Panc1 (cell line): ENCODE measurements at places on chromosomes 3 and 15.

DNA sequence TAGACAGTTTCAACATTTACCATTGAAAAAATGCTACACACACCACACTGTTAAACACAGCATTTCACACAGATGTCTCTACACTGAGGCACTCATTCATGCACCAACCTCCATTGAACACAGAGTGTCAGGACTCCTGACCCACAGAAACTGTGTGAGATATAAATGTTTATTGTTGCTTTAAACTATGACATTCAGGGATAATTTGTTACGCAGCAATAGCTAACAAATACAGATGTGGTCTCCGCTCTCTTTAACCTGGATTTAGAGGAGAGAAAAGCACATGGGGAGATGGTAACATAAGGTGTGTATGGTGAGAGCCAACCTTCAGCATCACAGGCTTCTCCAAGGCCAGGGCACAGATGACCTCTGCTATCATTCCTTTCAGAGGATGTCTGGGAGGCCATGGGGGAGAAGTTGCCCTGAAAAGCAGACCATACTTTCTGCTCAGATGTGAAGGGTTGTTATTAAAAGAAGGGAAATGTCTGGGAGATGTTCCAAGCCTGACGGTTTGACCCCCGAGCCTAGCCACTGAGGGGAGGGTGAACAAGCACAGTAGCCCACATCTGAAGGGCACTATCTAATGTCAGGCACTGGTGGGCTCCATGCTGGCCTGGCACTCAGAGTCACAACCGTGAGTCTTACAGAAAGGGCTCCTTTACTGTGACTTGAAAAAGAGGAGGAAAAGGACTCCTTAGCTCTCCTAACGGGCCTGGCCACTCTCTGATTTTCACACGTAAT lies 284.5 kb upstream of the TLE3 start:
- DNase-seq = no peak

DNA sequence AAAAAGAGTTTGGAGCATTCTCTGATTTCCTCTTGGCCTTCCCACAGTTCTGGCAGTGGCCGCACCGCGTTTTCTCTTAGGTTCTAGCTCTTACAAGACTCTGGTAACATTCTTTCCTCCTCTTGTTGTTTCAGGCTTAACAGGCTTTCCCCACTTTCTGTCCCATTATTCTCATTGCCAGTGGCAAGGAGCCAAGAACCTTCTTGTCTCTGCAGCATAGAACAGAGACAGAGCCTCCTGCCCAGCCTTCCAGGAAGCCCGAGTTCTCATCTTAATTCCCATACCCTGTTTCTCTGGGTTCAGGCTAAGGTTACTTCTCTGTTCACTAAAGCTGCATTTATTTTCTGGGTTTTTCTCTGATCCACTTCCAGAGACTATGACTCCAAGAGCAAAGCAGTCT lies 61.1 kb downstream of the DUT start:
- no peak for DNase-seq

DNA sequence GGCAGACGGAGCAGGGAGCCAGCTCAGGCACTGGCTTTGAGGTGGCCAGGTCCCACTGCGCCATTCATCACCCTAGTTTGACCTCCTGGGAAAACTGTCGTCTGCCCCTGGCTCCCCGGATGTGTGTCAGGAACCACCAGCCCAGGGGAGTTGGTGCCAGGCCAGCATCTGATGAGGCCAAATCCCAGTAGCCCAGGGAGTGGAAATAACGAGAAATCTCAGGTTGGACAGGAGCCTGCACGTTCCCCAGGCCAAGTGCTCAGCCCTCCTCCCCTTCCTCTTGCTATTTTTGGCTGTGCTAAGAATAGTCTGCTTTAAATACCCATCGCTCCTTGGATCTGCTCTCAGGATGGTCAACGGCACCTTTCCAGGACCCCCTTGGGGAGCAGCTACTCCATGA lies 93.1 kb upstream of the RPL32 start:
- no peak for DNase-seq

- DNase-seq = no peak
These were observed 468.8 kb upstream of the GRM7 start for GRCh38 chr3:6392123-6392522.

GRCh38 chr15:84982301-84982920 lies 755 bp downstream of the PDE8A start:
- DNase-seq = no peak

DNA sequence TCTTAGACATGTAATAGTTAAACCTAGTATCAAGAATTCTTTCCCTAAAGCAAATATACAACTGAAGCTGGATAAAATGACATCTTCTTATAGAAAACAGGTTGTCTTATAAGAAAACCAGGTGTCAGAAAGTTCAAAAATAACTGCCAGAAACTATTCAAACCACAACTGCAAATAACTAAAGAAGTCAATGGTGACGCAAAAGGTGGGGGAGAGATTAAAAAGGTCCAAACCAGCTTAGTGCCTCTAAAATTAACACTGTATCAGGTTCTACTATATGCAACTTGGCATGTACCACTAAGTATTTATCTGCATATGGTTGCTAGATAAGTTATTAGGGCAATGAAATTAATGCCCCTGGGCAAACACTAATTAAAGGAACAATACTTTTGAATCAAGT lies 136.8 kb downstream of the TBL1XR1 start:
- no peak for DNase-seq

GRCh38 chr15:58611731-58612676 lies 137.5 kb downstream of the ADAM10 start:
- no peak for DNase-seq

GRCh38 chr3:69033470-69033869 lies 18.7 kb downstream of the TMF1 start:
- DNase-seq = peak; percentile 64

DNA sequence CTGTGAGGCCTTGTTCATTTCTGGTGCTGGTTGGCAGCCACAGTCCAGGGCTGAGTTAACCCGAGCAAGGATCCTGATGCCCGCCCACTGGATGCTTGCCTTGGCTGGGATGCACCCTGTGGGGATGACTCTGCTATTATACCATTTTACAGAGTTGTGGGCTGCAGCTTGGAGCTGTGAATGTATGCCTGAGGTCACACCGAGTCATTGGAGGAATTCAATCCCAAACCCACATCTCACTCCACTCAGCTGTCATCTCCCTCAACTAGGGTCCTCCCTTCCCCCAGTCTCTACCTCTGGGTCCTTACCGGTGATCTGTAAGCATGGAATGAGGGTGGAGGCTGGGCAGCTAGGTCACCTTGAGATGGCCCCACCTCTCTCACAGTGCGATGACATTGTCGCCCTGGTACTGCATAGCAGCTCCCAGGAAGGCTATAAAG lies 22.1 kb downstream of the MAPKAPK3 start:
- DNase-seq = no peak

GRCh38 chr3:127669541-127670228 lies 3.1 kb upstream of the ABTB1 start:
- no peak for DNase-seq

GRCh38 chr3:159911664-159912037 lies 77.0 kb upstream of the IL12A start:
- DNase-seq = no peak

DNA sequence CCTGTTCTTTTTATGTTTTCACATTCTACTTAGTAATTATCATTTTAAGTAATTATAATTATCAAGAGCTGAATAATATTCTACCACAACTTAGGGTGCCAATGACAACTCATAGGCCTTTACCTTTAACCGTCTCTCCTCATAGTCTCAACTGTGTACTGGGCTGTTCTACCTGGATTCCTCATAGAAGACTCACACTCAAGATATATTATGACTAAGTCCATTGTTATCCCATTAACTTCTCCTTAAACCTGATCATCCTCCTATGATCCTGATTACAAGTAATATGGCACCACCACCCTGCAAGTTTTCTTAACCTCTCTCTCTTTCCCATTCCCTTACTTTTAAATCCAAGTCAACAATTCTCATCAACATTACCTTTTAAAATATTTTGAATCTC lies 285.9 kb upstream of the VEPH1 start:
- no peak for DNase-seq

DNA sequence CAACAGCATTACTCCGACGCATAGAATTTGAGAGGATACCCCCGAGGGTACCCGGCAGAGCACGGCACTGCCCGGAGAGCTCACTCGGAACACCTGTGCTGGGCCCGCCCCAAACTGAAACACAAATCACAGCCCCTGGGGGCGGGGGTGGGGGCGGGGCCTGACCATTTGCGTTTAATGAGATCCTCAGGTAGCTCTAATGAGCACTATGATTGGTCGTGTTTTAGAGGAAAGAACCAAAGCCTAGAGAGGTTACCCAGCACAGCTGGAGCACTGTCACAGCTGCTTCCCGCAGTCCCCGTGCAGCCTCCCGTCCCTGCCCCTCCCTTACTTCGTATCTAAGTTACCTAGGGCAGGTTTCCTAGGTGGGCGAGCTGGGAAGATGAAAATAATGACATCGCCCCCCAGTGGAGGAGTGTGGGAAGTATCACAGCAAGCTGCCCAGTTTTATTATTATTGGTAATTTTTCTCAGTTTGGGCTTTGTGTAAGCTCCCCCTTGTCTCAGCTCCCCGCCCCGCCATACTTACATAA lies 187.1 kb downstream of the PDE8A start:
- DNase-seq = no peak

DNA sequence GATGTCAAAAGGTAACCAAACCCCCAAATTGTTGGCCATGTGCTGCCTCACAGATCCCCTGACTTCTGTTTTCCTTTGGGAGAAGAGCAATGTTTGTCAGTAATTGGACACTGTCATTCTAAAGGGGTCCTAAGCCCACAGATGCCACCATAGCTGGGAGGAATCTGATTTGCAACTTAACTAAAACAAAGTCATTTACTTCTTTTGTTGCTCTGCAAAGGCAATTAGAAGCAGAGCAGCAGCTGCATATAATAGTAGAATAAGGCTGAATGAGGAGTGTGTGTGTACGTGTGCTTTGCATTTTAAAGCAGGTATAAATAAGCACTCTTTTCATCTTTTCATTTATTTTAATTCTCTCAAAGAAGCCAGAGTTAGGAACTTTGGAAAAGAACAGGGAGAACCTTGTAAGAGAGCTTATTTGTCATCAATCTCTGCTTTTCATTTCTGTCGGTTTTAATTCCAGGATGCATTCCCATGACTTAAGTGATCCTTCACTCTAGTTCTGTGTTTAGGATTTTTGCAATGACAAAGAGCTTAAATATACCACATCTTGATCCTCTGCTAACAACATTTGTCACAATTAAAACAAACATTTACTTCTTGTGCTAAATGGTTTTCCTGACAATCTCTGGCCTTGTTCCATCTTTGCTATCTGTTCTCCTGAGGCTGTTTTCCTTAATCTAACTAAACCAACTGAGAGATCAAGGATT lies 530.2 kb upstream of the CBLB start:
- DNase-seq = no peak

GRCh38 chr15:28921336-28921735 lies 35.6 kb downstream of the APBA2 start:
- DNase-seq = no peak

GRCh38 chr3:141039589-141039988 lies 11.6 kb upstream of the SPSB4 start:
- no peak for DNase-seq

- no peak for DNase-seq
These were observed 110.0 kb downstream of the RAB11A start for GRCh38 chr15:65979316-65979715.

GRCh38 chr3:151109286-151109800 lies 23.9 kb downstream of the MED12L start:
- no peak for DNase-seq

- no peak for DNase-seq
These were observed 61.9 kb downstream of the NSMCE3 start for GRCh38 chr15:29207758-29208108.

- DNase-seq = no peak
These were observed 18.0 kb upstream of the ZXDC start for GRCh38 chr3:126493739-126494138.

DNA sequence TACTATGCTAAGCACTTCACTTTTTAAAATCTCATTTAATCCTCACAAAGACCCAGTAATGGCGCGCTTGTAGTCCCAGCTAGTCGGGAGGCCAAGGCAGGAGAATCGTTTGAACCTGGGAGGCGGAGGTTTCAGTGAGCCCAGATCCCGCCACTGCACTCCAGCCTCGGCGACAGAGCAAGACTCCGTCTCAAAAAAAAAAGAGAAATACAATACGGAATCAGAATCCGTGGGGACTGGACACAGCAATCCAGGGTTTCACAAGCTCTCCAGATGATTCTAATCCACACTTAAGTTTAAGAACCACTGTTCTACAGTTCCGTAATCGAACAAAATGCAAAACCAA lies 426 bp upstream of the SUMF1 start:
- no peak for DNase-seq

GRCh38 chr3:134898181-134898754 lies 103.2 kb downstream of the EPHB1 start:
- DNase-seq = no peak

- DNase-seq = peak; percentile 48
These were observed 103.4 kb upstream of the HACD2 start for GRCh38 chr3:123688241-123688747.

DNA sequence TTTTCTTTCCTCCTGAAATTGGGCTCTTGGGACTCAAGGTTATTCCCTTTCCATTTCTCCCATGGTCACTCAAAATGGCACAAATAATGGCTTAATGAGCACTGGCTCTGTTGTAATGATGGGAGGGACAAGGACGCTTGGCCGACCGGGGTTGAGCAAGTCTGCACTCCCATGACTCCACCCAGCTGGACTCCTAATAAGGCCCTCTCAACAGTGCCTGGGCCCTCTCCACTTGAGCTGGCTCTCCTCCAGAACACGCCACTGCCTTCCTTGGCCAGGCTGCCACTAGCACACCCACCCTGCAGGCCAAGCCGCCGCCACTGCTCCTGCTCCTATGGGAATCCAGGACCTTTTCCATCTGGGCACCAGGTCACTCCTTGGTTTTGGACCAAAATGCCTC lies 42.3 kb downstream of the ADCY5 start:
- no peak for DNase-seq

- DNase-seq = no peak
These were observed 580.5 kb downstream of the OTOL1 start for GRCh38 chr3:162077108-162077507.
